Chondrocyte (in vitro differentiated cells): ENCODE measurements at places on chromosomes 12 and 14. TPM values are rescaled to one million over a fixed set of nuclear protein-coding genes. Genes with fewer than 3 reads are reported as not detected.

Gene SMCO2
- not detected in 3 replicates for total RNA-seq

Gene VRK1
- total RNA-seq, result 6.9 to 10.9 TPM (median 9.3 TPM) in 3 replicates

Gene DHRS2
- not detected in 3 replicates for total RNA-seq

Gene MYH6
- not detected in 3 replicates for total RNA-seq

Gene KRT5
- total RNA-seq, result not detected in 3 replicates

Gene NOPCHAP1
- 11.1 to 11.8 TPM (median 11.5 TPM) in 3 replicates for total RNA-seq

Gene PPP4R4
- total RNA-seq, result 0.22 TPM in 1 of 3 replicates, not detected in the others

Gene FBLN5
- 1,189 to 1,311 TPM (median 1,232 TPM) in 3 replicates for total RNA-seq

Gene DNAI7
- total RNA-seq, result 0.44 TPM in 1 of 3 replicates, not detected in the others

Gene MUCL1
- not detected in 3 replicates for total RNA-seq

Gene SDSL
- total RNA-seq, result 8.4 to 9.4 TPM (median 8.7 TPM) in 3 replicates

Gene TMTC1
- 24.0 to 49.1 TPM (median 25.2 TPM) in 3 replicates for total RNA-seq

Gene GPR135
- 4.0 to 8.9 TPM (median 4.8 TPM) in 3 replicates for total RNA-seq
